Activated CD8-positive, alpha-beta memory T cell treated with anti-CD3 and anti-CD28 coated beads for 1 hour (primary cell): ENCODE measurements at places on chromosomes 4 and X.

GRCh38 chr4:10003666-10004065, 17.6 kb downstream of the SLC2A9 start:
- DNase-seq: no peak

DNA sequence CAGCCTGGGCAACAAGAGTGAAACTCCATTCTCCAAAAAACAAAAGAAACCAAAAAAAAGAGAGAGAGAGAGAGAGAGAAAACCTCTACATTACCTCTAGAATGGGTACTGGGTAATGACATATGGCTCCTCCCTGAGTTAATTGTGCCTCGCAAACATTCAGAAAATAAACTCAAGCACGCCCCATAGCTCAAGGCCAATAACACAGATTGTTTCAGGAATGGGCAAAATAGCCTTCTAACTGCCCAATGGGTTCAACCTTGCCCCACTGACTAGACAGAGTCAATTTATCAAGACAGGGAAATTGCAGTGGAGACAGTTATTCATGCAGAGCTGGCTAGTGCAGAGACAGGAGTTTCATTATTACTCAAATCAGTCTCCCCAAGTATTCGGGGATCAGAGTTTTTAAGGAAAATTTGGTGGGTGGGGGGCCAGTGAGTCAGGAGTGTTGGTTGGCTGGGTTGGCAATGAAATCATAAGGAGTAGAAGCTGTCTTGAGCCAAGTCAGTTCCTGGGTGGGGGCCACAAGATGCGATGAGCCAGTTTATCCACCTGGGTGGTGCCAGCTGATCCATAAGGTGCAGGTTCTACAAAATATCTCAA, 25.1 kb downstream of the NIPAL1 start:
- DNase-seq: no peak

GRCh38 chr4:8310306-8310705, 40.8 kb downstream of the HTRA3 start:
- DNase-seq: no peak

- DNase-seq: no peak
Measured at GRCh38 chrX:33543757-33544156, 332.4 kb upstream of the DMD start.

GRCh38 chr4:141676087-141676670, 39.8 kb downstream of the IL15 start:
- no peak for DNase-seq

GRCh38 chr4:25308761-25309160, 3.8 kb upstream of the ZCCHC4 start:
- no peak for DNase-seq
